ENCODE measurements at places on chromosomes 2 and 18.

- DNase-seq, result no peak
Measured at GRCh38 chr2:1864981-1865421, 120.7 kb upstream of the PXDN start.

DNA sequence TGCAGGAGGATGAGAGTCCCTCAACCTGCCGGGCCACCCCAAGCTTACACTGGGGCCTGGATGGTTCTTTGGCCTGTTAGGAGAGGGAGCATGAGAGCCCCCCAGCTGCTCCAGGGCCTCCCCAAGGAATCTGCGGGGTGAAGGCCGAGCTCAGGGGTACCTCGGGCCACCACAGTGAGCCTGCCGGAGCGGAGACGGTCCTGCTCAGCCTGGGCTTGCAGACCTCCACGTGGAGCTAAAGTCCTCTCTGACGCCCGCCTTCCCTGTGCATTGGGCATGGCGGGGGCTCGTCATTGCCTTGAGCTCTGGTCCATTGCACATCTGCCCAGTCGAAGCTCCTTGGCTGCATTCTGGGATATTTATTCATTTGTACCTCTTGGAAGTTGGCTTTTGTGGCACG lies 62.7 kb downstream of the ASB1 start:
- no peak for DNase-seq

DNA sequence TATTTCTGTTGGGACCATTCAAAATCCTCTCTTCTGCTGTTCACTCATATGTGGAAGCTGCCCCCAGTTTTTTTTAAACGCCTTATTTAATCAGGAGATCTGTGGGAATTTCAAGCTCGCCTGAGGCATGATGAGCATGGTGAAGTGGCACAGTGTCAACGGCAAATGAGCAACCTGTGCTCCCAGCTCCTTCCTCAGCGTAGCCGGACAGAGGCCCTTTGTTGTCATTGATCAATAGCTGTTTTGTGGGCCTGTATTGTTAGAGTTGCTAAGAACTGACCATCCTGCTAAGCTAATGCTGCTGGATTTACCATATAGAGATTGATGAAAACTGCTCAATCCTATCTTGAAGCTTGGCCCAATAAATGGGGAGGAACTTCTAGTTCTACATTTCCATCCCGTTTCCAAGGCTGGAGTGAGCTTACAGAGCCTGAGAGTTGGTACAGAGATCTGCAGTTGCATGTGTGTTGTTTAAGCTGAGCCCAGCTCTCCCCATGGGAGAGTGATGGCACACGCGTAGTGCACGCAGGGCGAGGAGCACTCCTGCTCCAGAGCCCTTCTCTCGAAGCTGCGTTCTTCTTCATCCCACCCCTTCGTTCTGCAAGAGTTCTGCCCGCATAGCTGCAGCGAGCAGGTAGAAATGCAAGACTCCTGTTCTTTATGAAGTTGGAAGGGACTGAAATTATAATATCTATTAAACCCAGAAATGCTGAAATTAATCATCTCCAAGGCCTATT lies 108.8 kb downstream of the RTN4 start:
- DNase-seq, result no peak

GRCh38 chr18:63105636-63106316 lies 213.8 kb downstream of the BCL2 start:
- no peak for DNase-seq

- no peak for DNase-seq
Measured at GRCh38 chr2:216495656-216496055, 3.0 kb upstream of the RPL37A start.

All from stimulated activated CD8-positive, alpha-beta memory T cell treated with anti-CD3 and anti-CD28 coated beads, Interleukin-15, amount 100 ng/mL, for 1 hour (primary cell).